ENCODE measurements at places on chromosomes 1 and 21.
A peak's percentile ranks its signal among the peaks of the same experiment; 100 is the strongest.

DNA sequence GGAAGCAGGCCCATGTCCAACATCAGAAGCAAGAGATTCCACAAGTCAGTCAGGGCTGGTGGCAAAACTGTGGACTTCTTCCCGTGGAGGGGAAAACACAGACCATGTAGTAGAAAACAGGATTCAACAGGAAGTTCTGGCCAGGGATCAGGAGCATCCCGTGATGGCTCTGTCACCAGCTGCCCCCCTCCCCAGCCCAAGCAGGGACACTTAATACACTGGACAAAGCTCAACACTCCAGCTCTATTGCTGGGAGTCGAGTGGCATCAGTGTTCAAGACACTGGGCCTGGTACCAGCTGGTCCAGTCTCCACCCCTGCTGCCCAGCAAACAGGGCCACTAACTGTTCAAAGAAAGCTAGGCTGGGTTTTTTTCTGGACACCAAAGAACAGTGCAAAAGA lies 3.7 kb downstream of the SLC45A3 start:
- DNase-seq, result no peak

- peak; percentile 80 for DNase-seq
These were observed 8.5 kb upstream of the MEX3A start for GRCh38 chr1:156090840-156091188.

DNA sequence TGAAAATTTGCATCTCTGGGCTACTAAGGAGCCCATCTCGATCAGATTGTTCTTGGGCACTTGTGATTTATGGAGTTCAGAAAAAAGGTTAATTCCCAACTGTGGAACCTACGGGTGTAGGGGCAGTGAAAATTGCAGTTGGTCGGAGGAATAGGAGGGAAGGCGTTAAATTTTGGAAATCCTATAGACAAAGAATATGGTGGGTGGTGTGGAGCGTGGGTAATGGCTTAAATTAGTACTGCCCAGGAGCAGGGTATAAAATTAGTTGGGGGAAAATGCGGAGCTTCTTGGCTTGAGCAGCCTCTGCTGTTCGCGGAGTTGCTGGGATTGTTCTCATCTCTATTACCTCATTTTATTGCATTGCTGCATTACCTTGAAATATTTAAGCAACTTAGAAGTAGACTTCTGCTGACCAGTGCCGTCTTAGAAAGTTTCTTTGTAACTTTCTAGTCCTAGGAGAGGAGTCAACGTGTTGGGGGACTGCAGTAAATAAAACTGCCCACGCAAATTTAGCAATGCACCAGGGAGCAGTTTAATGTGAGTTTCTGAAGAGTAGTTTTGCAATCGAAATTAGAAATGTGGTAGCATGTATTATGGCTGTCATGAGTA lies 514 bp downstream of the S1PR1 start:
- no peak for DNase-seq

- DNase-seq, result no peak
These were observed 22.0 kb upstream of the THEM5 start for GRCh38 chr1:151875419-151876097.

GRCh38 chr1:15329104-15329820 lies 80.4 kb upstream of the EFHD2 start:
- no peak for DNase-seq

- no peak for DNase-seq
These were observed 131.4 kb upstream of the F3 start for GRCh38 chr1:94672934-94673333.

DNA sequence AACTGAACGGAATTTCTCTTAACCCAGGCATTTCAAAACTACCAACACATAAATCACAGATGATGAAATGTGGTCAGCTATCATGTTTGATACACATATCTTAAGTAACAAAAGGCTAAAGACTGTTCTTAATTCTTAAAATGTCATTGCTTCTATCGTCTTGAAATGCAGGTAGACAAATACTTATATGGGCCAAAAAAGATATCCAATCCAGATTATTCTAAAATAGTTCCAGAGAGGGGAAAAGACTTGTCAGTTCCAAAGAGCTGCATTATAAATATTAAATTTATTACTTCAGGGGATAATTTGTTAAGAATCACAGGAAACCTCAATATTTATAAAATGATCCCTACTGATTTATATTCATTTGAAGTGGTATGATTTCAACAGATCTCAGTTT lies 259.4 kb downstream of the FAF1 start:
- no peak for DNase-seq

DNA sequence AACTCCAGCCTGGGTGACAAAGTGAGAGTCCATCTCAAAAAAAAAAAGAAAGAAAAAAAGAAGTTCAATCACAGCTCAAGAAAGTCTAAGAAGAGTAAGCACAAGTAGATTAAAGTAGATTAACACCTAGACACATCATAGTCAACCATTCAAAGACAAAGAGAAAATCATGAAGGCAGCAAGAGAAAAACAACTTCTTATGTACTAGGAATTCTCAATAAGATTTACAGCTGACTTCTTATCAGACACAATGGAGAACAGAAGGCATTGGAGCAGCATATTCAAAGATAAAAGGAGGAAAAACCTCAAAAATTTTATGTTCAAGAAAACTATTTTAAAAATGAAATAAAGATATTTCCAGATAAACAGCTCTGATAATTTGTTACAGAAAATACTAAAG lies 147.3 kb downstream of the LBR start:
- DNase-seq, result no peak

- no peak for DNase-seq
These were observed 4.5 kb upstream of the C8B start for GRCh38 chr1:56970280-56970679.

DNA sequence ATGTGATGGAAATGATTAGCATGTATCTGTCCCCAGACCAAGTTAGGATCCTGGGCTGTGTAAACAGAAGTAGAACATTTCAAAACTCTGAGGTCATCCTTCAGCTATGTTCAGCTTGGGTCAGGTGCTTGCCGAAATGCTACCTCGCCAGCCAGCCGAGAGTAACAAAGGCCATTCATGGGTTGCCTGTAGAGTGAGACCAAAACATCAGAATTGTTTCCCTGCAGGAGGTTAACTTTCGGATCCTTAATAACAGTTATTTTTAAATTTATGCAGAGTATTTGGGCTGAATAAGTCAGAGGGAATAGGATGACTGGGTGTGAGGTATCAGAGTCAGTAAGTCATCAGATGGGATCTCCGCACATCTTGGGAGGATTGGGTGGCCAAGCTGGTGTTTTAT lies 35.6 kb downstream of the SMYD2 start:
- no peak for DNase-seq

GRCh38 chr21:39726133-39726532 lies 18.9 kb upstream of the IGSF5 start:
- DNase-seq, result no peak

DNA sequence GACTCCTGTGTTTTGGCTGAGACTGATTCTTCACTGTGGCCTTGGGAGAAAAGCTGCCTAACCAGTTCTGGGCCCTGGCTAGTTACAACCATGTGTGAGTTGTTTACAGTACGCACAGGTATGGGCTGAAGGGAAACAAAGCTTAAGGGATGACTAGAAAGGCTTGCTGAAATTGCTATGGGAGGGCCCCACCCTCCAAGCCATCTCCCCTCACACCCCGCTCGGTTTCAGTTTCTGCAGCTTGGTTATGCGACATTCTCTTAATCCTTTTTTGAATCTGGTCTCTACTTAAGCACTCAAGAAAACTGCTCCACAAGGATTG lies 43.1 kb downstream of the PBX1 start:
- DNase-seq, result no peak

- DNase-seq, result no peak
These were observed 4.6 kb upstream of the NKAIN1 start for GRCh38 chr1:31244326-31244725.

- no peak for DNase-seq
These were observed 54.4 kb upstream of the DIP2A start for GRCh38 chr21:46404306-46404705.

DNA sequence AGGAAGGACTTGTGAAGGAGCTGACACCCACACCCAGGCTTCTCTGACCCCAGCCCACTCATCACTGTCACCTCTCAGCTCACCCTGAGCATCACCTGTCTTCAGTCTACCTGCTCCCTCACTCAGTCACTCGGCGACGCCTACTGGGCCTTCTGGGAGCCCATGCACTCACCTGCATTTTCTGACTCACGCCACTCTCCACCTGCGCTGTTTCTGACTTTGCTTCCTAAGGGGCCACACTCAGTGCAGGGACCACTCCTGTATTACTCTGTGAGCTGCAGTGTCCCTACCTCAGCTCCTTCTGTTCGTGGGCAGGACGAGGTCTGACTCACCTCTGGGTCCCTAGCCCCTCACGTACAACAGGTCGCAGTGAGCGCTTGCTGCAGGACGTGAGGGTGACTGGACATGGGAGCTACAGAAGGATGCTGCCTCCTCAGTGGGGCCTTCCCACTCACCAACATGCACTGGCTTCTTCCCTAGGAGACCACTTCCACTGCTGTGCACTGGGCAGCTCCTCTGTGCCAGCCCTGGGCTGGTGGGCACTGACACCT lies 102.3 kb downstream of the GLIS1 start:
- no peak for DNase-seq

DNA sequence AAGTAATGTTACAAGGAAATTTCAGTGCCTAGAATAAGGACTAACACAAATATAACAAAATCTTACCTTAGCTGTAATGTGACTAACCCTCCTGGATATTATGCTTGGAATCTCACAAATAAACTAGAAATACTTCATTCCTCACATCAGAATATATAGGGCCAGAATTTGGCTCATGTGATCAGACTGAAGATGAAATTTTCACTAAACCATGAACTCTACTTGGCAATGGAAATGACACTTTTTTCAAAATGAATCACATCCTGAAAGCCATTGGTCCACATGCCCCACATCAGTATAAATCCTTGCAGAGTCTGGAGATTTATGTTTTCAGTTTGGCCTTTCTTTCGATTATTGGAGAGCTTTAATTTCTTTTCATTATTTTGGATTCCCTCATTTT lies 227.8 kb downstream of the NRIP1 start:
- no peak for DNase-seq

GRCh38 chr1:27601771-27602461 lies 2.0 kb downstream of the AHDC1 start:
- DNase-seq, result no peak

- DNase-seq, result no peak
These were observed 131.1 kb upstream of the JUN start for GRCh38 chr1:58914925-58915324.

GRCh38 chr1:111733183-111733991 lies 5.8 kb downstream of the INKA2 start:
- DNase-seq, result no peak

- DNase-seq, result no peak
These were observed 3.5 kb upstream of the IGSF8 start for GRCh38 chr1:160101717-160102522.

GRCh38 chr1:202343652-202344349 lies 2.1 kb upstream of the UBE2T start:
- DNase-seq, result no peak

DNA sequence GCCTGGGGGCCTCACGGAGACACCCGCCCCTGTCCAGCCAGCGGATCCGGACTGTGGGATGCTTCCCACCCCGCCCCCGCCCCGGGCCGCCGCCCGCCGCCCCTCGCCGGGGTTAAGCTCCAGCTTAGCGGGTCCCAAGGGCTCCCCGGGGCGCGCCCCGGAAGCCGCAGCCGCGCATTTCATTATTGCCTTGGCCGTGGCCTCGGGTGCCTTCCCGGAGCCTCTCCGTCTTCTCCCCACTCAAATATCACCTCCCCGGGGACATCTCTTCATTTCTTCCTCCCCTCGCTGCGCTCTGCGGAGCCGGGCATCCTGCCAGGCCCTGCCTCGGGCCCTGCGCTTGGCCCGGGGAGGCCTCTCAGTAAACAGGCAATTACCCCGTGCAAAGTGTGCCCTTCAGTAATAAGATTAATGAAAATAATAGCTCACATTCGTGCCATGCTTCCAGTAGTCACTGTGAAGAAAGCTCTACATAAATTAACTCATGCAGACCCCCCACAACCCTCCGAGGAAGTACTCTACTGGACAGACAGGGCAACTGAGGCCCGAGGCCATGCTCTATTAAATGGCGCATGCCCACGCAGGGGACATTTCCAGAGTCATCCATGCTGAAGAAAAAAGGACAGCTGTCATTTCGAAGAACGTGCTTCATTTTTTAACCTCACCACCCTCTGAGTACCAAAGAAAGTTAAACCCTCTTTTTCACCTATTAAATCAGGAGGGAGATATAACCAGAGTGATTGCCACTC lies 49.9 kb upstream of the LAPTM5 start:
- DNase-seq, result no peak

- no peak for DNase-seq
These were observed 159.2 kb downstream of the RHOU start for GRCh38 chr1:228894442-228894989.

DNA sequence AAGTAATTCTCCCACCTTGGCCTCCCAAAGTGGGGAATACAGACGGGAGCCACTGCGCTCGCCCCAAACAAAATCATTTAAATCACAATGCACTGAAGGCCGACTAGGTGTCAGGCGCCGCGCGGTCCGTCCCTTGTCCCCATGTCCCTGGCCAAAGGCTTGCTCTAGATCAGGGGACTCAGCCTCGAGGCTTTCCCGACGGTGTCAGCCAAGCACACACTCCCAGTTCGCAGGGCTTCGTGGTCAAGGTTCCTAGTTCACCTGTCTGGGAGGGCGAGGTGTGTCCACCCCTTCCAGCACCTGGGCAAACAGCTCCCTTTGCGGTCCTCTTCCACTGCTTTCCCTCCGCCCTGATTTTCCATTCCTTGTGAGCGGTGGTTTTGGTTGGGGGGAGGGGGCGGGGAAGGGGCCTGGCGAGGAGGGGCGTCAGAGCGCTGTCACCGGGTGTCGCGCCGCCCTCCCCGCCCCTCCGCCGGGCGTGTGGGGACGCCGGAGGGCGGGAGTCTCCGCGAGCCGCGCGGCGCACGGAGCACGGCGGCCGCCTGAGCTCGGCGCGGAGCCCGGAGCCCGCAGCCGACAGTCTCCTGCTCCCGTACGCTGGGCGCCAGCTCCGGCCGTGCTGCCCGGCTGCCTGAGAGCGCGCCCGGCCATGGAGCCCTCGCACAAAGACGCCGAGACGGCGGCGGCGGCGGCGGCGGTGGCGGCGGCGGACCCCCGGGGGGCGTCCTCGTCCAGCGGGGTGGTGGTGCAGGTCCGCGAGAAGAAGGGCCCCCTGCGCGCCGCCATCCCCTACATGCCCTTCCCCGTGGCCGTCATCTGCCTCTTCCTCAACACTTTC lies at the start of gene STUM:
TSS of gene STUM (plus strand) at position 509 of the 838 bp plus-strand sequence. CDS start at position 650, 141 bp downstream.
- DNase-seq, result no peak

Data from stimulated activated CD8-positive, alpha-beta memory T cell treated with anti-CD3 and anti-CD28 coated beads, Interleukin-4, amount 100 ng/mL, for 1 hour (primary cell).